ENCODE measurements at places on chromosomes 1 and 21. TPM values are rescaled to one million over a fixed set of nuclear protein-coding genes. Genes with fewer than 3 reads are reported as not detected.

- no peak for DNase-seq
These were observed 88.3 kb upstream of the SELENON start for GRCh38 chr1:25711555-25712298.

- no peak for DNase-seq
These were observed 257.7 kb upstream of the CSF3R start for GRCh38 chr1:36740446-36740845.

DNA sequence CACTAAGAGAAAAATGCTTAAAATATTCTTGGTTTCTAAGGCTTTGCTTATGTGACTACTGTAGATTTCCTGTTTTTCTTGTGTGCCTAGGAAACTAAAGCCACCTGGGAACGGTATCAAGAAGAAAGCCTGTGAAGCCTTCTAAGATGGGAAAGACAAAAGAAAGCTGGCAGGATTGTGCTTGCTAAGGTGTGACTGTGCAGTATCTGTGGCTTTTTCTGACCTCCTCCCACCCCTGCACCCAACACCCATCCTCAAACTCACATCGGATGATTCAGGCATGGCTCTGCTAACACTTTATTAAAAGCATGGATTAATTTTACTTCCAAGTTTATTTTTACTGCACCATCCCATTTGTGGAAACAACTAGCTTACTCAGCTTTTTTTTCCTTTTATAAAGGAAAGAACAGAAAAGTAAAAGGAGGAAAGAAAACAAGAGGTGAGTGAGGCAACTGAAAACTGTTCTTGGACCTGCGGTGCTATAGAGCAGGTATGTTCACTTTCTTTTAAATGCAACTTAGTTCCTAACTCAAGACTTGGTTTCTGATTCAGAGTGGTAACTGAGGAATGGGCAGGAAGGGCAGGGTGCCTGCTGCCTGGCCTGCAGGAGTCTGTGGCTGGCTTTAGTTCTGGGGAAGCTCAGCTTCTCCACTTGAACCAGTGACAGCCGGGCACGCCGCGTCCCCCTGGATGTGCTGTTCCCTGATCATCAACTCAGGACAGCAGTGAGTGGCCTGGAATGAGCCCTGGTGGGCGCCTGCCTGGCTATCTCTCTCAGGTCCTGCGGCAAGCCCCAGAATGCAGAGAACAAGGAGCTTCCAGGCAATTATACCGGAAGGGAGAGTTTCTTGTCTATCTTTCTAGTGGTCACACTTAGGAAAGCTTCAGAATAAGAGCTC, at the start of gene GBP6:
GBP6 (plus strand) TSS at position 422 of the 899 bp plus-strand sequence. CDS start 4,493 bp downstream, outside the sequence.
- no peak for DNase-seq

GRCh38 chr21:29465546-29465945, 166.8 kb downstream of the BACH1 start:
- DNase-seq, result no peak

SPATA46 gene
- total RNA-seq, result not detected

GREM2 gene
- 0.51 TPM for total RNA-seq
